ENCODE measurements at places on chromosomes 16 and 17. TPM values are rescaled to one million over a fixed set of nuclear protein-coding genes. Genes with fewer than 3 reads are reported as not detected.

GRCh38 chr17:48442819-48443218 is 12.8 kb upstream of the SKAP1 start:
- DNase-seq: no peak

GRCh38 chr16:10521681-10522274 is 58.6 kb downstream of the EMP2 start:
- DNase-seq: no peak

DNA sequence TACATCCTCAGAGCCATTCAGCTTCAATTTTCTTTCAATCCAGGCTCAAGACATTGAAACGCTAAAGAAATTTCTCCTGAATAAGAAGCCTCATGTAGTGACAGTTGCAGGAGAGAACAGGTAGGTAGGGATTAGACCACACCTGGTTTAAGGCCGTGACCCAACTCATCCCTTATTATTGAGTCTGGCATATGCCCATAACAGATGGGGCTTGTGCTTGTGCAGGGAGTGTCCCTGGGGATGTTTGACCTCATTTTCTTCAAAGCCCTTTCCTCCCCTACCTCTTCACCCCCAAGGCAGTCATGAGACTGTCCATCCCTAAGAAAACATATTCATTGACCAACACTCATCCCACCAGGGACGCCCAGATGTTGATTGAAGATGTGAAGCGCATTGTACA is 24.3 kb downstream of the SUPT6H start:
- no peak for DNase-seq

- peak; percentile 78 for DNase-seq
Measured at GRCh38 chr16:88977018-88977811, at the start of gene CBFA2T3. Gene CBFA2T3, minus strand, starts transcription at chr16:88977207. Its CDS starts 400 bp downstream, at chr16:88976807.

The CHST4 gene
- total RNA-seq: not detected

The TBX2 gene
- total RNA-seq: not detected

The ST6GALNAC1 gene
- total RNA-seq: 0.33 TPM
